Left cardiac atrium (tissue), 4 donors: ENCODE measurements at places on chromosomes 2 and 18. TPM values are rescaled to one million over a fixed set of nuclear protein-coding genes. Genes with fewer than 3 reads are reported as not detected.

DNA sequence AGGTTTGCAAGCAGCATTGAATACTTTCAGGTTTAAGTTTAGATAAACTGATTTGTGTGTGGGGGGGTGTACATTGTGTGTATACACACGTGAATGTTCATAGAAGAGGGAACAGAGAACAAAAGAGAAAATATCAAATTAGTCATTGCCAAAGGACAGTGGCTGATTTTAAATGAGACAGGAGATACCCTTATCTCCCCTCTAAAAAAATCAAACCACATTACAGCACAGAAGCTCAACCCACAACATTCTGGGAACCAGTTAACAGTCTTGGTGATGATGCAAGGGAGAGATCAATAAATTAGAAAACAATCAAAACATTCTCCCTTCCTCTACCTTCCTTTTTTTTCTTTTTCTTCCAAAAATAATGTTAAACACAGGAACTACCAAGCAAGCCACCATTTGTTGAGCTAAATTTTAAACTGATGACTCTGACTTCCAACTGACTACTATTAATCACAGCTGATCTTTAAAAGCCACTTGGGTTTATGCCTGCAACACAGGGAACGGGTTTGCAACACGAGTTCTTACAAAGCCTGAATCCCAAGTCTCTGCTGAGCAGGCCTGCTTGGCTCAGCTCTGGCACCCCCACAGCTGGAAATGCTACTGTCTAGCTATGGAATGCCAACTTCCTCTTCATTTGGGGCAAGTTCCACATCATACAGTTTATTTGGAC is 119.2 kb upstream of the ACVR1C start:
- no peak for DNase-seq

DSG2 gene
- 47.5 TPM for total RNA-seq

ERMN gene
- not detected for total RNA-seq

DNA sequence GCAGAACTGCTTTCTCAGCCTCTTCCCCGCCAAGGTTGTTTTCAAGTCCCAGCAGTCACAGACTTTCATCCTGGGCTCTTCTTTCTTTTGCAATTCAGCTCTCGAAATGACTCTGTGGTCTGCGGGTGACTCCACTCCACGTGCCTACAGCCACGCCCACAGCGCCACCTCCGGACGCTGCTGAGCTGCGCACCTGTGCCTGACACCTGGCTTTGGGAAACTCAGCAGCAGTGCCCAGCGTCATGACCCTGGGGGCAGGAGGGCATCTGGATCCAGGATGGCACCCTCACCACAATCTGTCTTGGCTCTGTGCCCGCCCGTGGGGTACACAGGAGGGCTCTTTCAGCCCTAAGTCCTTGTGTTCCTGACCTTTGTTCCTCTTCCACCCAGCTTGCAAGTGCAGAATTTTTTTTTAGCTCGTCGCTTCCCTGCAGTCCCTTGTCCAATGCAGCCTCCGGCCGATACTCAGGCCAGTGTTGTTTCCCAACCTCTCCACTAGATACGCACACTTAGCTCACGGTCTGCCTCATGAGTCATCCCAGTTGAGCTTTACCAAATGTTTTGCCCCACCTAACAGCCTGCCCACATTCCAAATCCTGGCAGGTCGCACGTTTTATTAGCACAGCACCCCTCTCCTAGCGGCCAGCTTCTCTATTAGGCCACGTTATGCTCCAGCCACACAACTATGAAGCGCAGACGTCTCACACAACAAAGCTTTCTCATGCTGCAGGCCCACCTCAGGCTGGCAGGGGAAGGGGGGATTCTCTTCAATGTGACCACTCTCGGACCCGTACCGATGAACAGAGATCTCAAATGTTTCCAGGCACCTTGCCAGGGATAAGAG is 6.5 kb upstream of the CAPN10 start:
- peak; percentile 63 for DNase-seq

GRCh38 chr2:113234721-113235346 is 43.9 kb downstream of the PAX8 start:
- DNase-seq: no peak

DNA sequence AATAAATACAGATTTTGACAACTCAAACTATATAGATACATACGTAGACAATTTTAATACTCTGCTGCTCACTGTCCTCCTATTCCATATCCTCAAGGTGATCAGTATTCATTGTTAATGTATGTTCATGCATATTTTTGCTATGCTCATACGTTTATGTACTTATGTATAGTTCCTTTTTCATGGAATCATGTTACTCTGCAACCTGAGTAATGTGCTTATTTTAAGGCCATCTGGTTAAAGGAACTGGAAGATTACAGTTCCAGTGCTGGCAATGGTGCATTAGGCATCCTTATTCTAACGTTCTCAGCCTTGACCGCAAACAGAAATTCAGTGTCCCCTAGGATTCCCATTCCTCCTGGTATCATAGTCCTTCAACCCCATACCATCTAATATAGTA is 385.0 kb upstream of the TNP1 start:
- no peak for DNase-seq

GRCh38 chr18:64248836-64249235 is 99.9 kb upstream of the LINC00305 start:
- DNase-seq: no peak

MOGAT1 gene
- total RNA-seq: 0.50 TPM

GRCh38 chr18:3653263-3653850 is 203.4 kb downstream of the TGIF1 start:
- DNase-seq: no peak

GRCh38 chr2:46096260-46096659 is 200.9 kb upstream of the EPAS1 start:
- no peak for DNase-seq

TMEM182 gene
- 126 TPM for total RNA-seq
